ENCODE measurements at places on chromosomes 5 and 9. TPM values are rescaled to one million over a fixed set of nuclear protein-coding genes. Genes with fewer than 3 reads are reported as not detected.

TTC33 gene
- 31.7 TPM for total RNA-seq

DNA sequence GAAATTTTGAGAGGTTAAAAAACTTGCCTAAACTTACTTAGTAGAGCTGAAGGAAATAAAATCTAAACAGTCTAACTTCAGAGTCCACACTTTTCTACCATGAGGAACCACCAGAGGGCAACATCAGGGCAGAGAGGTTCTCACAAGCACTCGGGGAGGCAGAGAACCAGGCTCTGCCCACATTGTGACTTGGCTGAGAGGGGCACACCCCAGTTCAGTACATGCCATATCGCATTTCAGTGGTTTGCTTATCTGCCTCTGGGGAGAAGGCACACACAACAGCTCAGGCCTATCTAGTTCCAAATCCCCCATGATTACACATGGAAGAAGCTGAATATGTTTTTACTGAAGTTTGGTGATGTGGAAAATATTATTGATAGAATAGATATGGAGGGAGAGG lies 49.2 kb downstream of the EQTN start:
- DNase-seq, result peak; percentile 35

DNA sequence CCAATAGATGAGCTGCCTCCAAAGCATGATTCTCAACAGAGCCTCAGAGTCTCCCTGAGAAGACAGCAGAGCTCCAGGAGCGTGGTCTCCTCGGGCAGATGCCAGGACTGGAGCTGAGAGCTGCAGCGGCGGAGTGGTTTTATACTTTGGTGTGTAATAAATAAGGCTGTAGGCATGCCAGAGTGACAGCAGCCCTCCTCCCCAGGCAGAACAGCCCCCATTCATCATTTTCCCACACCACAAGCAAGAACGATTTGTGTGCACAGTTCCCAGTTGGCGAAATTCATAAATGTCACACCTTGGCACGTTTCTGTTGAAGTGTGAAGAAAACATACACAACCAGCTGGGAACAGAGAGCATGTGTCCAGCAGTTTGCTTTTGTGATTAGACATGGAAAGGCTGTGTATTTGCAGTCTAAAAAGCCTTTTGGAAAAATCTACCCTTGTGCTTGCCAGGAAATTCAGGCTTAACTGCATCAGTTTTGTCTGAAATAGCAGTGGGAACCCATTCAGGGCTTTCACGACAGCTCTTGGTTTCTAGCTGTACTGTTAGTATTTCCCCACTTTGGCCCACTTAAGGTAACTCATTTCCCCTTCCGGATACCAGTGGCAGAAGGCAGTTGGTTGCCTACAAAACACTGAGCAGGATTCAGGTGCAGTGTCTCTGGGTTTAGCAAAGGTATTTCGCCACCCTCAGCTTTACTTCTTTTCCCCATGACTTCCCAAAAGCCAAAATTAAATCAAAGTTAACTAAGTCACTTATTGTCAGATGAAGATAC lies at the start of gene C1QTNF3:
Gene C1QTNF3, minus strand, starts transcription at position 115 of the 778 bp plus-strand sequence. Its CDS starts 88 bp downstream, at position 27.
- no peak for DNase-seq

DNA sequence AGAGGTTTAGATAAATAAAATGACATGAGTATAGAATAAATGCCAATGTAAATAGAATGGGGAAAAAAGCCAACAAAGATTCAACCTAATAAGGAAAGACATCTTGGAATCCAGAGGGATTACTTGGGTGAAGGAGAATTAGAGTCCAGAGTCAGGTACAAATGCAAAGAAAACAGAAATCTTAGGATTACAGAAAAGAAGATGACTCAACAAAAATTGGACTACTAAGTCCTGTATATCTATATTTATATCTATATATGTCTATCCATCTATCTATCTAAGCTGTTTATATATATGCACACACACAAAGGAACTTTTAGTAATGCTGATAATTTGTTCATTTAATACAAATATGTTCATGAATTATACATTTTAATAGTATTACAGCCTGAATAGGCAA lies 27.6 kb downstream of the FAM174A start:
- no peak for DNase-seq

- DNase-seq, result no peak
These were observed 146.5 kb downstream of the PPP2R2B start for GRCh38 chr5:146731909-146732659.

- no peak for DNase-seq
These were observed 744.5 kb upstream of the C9orf72 start for GRCh38 chr9:28317745-28318144.
